ENCODE measurements at places on chromosomes 13 and 19.

GRCh38 chr13:26168835-26169234, 53.3 kb downstream of the RNF6 start:
- no peak for DNase-seq

DNA sequence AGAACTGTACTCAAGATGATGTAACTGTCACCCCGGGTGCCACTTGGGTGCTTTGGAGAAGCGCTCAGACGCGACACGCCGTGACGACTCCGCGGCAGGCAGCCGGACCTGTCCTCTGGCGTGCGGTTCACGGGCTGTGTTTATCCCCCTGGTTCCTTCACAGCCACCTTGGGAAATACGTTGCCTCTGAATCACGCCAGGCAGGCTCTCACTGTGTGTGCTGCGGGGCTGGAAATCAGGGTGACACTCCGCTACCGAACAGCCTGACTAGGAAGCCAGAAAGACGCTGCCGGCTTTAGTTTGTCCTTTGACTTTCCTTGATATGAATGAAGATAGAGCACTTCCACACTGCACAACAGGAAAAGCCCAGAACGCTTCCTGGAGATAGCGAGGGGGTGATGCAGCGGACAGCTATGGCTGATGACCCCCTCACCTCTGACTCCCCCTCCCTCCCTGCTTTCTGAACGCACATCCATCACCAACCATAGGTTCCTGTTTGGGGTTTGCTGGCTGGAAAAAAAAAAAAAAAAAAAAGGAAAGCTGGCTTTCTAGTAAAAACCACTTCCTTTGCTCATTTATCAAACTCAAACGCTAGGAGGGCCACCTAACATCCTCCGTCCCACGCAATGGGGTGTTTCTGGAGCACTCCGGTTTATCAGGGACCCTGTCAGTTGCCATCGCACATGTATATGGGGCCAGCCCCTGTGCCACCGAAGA, 3.7 kb upstream of the GP6 start:
- DNase-seq, result no peak

GRCh38 chr13:99421758-99422585, 79.3 kb upstream of the TM9SF2 start:
- DNase-seq, result no peak

DNA sequence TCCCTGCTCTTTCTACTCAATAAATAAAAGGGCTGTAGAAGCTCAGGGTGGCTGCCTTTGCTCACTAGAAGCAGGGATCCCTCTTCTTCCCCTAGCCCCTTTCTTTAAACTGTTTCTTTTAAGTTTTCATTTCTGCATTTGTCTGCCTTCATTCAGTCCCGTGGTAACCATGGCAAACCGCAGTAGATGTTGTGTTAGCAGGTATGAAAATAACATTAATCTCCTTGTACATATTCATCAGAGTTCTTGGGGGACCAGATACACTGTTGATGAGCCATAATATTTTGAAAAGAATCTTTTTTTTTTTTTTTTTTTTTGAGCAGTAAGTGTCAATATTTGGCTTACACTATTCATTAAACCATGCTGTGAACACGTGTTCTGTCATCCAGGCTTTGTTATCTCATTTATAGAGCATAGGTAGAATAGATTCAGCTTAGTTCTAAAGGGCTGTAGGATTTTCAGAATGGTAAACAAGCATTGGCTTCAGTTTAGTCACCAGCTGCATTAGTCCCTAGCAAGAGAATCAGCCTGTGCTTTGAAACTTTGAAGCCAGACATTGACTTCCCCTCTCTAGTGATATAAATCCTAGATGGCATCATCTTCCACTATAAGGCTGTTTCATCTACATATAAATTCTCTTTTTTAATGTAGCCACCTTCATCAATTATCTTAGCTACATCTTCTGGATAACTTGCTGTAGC, 59.4 kb upstream of the SPRY2 start:
- no peak for DNase-seq

GRCh38 chr19:35901854-35902661, at the start of gene HCST:
HCST (plus strand) TSS chr19:35902529; CDS start chr19:35902594, 65 bp downstream.
- no peak for DNase-seq
